Stimulated activated naive CD8-positive, alpha-beta T cell treated with anti-CD3 and anti-CD28 coated beads, Interleukin-15, Interleukin-2, amounts not matched to agents 100 U/mL and 50 U/mL, for 24 hours (primary cell): ENCODE measurements at places on chromosomes 6 and 20.
A peak's percentile ranks its signal among the peaks of the same experiment; 100 is the strongest.

DNA sequence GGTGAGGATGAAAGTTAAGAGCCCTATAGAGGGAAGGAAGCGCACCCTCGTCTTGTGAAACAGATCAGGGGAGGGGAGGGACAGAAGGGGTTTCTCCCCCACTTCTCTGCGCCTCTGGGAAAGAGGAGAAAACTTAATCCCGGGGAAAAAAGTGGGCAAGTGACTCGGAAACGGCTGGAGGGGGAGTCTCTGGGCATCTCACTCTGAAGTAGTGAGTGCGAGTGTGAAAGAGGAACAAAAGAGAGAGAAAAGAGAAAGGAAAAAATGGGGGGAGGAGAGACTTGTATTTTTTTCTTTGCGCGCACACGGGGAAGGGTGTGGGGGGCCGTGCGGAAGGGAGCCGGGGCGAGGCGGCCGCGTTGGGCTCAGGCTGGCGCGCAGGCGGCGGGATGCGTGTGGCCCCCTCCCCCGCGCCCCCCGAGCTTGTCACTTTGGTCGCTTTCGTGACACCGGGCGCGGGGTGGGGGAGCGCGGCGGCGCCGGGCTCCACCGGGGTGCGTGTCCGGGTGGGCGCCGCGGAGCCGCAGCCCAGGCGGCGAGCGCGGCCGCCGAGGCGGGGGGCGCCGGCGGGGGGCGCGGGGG is 454 bp downstream of the L3MBTL3 start:
- peak; percentile 41 for DNase-seq

DNA sequence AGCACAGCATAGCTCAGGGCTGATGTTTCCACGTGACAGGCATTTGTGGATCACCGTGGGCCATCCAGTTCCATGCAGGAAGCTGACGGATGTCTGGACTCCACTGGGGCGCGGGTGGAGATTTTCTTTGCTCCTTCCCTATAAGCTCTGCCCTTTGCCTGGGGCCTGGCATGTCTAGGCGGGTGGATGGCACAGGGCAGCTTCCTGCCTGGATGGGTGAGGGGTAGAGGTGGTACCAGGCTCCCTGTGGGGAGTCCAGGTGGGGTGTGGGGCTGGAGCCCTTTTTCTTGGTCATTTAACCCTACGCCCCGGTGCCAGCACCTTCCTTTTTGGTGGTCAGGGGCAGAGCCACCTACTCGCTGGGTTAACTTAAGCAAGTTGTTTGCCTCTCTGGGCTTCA is 10.4 kb downstream of the FAM110A start:
- no peak for DNase-seq

GRCh38 chr6:16243055-16243454 is 4.7 kb downstream of the GMPR start:
- no peak for DNase-seq

- no peak for DNase-seq
Observed at GRCh38 chr6:4021854-4022695, 56.9 kb downstream of the FAM217A start.

- no peak for DNase-seq
Observed at GRCh38 chr20:37741055-37741454, 47.2 kb downstream of the CTNNBL1 start.

DNA sequence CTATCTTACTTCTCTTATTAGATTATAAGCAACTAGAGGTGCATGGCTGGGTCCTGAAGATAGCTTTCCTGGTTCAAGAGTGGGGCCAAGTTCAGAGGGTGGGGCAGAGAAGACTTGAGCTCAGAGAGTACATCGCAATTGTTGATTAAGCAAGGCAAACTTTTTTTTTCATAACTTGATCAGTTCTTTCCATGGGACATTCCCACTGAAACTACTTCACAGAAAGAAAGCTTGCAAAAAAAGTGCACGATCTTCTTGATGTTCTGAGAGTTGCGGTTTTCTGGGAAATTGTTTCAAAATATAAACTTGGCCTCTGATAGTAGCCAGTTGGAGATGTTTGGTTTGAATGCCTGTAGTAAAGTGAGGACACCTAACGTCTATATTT is 100.9 kb downstream of the ZDHHC14 start:
- no peak for DNase-seq

- DNase-seq, result no peak
Observed at GRCh38 chr20:44354979-44355497, 461 bp upstream of the HNF4A start.

GRCh38 chr20:21344206-21344900 is 41.2 kb downstream of the XRN2 start:
- DNase-seq, result no peak

DNA sequence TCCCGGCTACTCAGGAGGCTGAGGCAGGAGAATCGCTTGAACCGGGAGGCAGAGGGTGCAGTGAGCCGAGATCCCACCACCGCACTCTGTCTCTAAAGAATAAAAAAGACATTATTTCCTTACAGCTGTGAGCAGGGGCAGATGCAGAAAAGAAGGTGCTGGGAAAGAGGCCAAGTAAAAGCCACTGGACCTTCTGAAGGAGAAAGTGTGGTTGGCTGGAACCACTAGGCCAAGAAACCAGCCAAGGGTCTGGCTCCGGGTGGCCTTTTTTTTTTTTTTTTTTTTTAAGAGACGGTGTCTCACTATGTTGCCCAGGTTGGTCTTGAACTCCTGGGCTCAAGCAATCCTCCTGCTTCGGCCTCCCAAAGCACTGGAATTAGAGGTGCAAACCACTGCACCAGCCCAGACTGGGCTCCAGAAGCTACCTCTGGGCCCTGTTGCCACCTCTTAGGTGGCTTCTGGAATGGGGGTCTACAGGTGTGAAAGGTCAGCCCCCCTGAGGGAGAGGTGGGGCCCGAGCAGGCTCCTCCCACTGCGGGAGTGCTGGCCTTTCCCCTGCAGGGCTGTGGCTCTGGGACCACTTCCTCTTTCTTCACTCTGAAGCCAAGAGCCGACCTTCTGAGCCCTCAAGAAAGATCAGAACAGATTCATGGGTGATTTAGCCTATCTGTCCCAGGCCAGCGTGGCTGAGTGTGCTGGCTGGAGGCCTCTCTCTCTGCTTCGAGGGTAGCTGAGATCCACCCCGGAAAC is at the start of gene FGD2:
FGD2 (plus strand) TSS at position 595 of the 750 bp plus-strand sequence. CDS start 163 bp downstream, outside the sequence.
- peak; percentile 40 for DNase-seq

- DNase-seq, result no peak
Observed at GRCh38 chr20:41469868-41470267, 103.2 kb upstream of the EMILIN3 start.

DNA sequence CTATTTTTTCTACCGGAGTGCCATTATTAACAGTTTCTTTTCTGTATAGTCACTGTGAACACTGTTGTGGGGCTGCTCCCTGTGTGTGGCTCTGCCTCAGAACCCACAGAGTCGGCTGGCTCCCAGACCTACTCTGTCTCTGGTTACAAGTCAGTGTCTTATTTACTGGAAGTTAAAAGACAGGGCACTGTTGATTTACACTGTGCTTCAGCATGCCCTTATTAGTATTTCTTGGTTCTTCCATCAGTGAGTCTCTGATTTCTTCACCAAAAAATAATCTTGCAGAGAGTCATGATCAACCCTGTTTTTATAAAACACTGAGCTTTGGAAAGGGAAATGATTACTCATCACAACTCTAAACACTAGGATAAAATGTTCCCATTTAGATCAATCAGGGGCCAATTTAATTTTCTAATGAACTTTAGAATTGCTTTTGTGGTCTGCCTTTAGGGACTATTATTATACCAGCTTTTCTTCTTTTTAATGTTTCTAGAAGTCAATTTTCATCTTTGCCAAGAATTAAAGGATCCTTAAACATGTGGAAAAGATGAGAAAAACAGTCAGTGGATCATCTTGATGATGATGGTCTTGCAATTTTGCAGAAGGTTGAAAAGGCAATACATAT is 92.6 kb downstream of the UTRN start:
- DNase-seq, result no peak

DNA sequence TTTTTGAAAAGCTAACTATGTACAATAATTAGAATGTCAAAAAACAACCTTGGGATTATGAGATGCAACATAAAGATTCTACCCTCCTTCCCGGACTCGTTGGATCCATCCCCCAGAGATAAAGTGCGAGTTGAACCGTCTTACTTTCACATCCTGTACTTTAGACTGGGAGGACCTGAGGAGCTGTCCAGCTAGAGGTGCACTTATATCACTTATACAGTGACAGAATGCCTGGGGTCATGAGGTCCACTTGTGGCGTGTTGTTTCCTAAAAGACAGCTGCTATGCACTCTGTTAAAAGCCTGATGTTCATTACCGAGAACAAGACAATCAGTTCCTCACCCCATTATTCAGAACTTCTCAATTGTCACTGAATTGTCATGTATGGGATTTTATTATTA is 2.1 kb downstream of the CDS2 start:
- no peak for DNase-seq

- DNase-seq, result no peak
Observed at GRCh38 chr20:24157213-24157612, 168.6 kb upstream of the GGTLC1 start.

DNA sequence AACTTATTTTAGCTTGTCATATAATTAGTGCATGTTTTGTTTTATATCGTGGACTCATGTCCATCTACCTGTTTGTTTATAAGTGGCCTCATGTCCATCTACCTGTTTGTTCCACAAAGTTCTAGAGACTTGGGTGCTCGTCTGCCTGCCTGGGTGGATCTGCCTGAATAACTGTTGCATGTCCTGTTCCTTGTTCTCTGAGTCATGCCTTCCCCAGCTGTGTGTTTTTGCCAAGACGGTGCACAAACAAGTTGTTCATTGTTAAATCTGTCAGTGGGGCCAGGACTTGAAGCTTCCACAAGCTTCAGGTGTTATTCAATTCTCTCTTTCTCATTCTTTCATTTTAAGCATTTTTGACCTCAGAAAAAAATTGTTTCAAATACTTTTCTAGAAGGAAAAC is 358.0 kb upstream of the CITED2 start:
- no peak for DNase-seq

- no peak for DNase-seq
Observed at GRCh38 chr6:152117156-152118133, 310.0 kb downstream of the ESR1 start.

DNA sequence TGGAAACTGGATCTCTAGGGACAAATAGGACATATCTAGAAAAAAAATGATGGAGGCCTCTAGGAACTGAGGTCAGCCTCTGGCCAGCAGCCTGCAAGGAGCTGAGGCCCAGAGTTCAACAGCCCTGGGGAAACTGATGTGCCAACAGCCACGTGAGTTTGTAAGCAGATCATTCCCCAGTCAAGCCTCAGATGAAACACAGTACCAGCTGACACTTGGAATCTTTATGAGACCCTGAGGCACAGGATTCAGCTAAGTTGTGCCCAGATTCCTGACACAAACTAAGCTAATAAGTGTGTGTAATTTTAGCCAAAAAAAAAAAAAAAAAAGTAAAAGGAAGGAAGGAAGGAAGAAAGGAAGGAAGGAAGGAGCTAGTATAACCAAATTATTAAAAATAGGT is 1059.8 kb upstream of the MAP3K7 start:
- DNase-seq, result no peak

DNA sequence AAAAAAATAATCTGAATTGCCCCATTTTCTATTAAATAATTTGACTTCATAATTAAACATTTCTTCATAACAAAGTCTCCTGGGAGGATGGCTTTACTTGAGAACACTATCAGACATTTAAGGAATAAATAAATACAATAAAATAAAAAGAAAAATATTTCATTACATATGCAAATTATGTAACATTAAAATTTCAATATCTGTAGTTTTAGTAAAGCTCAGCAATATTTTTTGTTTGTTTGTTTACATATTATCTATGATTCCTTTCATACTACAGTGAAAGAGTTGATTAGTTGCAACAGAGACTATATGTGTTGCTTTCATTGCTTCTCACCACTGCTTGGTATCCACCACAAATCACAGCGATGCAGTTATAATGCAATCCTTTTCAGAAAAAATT is 474.9 kb upstream of the GJE1 start:
- DNase-seq, result no peak

DNA sequence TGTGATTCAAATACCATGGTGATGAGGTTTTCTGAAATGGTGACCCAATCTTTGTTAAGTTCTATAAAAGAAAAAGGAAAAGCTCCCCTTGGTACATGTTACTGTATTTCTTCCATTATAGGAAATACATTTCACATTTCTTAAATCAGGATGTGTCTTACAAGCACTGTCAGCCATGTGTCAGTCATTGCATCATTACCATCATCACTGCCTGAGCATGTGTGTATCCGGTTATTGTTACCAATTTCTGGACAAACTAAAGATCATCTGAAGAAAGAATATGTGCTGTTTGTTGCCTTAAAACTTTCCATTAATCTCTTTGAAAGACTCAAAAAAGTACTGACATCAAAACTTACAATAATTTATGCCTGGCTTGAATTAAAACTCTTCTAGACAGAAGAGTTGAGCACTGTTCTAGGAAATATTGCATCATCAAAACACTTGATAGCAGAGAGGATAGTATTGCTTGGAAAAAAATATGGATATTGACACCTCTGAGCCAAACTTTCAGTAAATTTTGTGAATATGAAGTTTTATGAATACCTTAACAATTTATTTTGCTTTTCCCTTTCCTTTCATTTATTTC is 7.1 kb upstream of the TSPYL1 start:
- no peak for DNase-seq

DNA sequence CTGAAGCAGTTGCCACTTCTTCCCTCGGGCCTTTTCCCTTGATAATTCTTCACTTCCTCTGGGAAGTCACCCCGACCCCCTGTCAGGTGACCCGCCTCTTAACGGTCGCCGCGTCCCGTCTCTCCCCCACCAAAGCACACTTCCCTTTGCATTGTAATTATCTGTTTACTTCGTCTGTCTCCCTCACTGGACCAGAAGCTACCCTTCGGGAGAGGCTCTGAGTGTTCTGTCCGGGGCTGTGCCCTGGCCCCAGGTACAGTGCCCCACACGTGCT is 771 bp upstream of the SNAI1 start:
- DNase-seq, result no peak

DNA sequence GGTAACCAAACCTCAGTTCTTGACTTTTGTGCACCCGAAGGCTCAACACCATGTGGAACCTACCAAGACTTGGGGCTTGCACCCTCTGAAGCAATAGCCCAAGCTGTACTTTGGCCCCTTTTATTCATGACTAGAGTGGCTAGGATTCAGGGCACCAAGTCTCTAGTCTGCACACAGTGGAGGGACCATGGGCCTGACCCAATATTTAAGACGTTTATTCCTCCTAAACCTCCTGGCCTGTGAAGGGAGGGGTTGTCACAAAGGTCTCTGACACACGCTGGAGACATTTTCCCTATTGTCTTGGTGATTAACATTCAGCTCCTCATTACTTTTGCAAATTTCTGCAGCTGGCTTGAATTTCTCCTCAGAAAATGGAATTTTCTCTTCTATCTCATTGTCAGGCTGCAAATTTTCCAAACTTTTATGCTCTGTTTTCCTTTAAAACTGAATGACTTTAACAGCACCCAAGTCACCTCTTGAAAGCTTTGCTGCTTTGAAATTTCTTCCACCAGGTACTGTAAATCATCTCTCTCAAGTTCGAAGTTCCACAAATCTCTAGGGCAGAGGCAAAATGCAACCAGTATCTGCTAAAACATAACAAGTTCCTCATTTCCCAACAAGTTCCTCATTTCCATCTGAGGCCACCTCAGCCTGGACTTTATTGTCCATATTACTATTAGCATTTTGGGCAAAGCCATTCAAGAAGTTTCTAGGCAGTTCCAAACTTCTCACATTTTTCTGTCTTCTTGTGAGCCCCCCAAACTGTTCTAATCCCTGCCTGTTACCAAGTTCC is 481.4 kb upstream of the BTBD3 start:
- no peak for DNase-seq

- DNase-seq, result no peak
Observed at GRCh38 chr20:34328928-34329677, 25.9 kb upstream of the AHCY start.

GRCh38 chr6:7579851-7580250 is 10.1 kb upstream of the SNRNP48 start:
- DNase-seq, result no peak

- DNase-seq, result peak; percentile 81
Observed at GRCh38 chr6:158818581-158819212, 471 bp downstream of the EZR start.
